MCF 10A (cell line): ENCODE measurements at places on chromosomes 13 and 19. TPM values are rescaled to one million over a fixed set of nuclear protein-coding genes. Genes with fewer than 3 reads are reported as not detected.

Gene LAIR1
- not detected in 2 replicates for total RNA-seq

Gene ANGPTL4
- total RNA-seq = 12.6 and 32.8 TPM in 2 replicates

Gene ZNF527
- 4.3 and 5.0 TPM in 2 replicates for total RNA-seq

Gene SLC25A30
- 10.5 and 11.9 TPM in 2 replicates for total RNA-seq

- DNase-seq = peak; percentile 45
These were observed 862.1 kb upstream of the MIR17HG start for GRCh38 chr13:90485436-90485835.

DNA sequence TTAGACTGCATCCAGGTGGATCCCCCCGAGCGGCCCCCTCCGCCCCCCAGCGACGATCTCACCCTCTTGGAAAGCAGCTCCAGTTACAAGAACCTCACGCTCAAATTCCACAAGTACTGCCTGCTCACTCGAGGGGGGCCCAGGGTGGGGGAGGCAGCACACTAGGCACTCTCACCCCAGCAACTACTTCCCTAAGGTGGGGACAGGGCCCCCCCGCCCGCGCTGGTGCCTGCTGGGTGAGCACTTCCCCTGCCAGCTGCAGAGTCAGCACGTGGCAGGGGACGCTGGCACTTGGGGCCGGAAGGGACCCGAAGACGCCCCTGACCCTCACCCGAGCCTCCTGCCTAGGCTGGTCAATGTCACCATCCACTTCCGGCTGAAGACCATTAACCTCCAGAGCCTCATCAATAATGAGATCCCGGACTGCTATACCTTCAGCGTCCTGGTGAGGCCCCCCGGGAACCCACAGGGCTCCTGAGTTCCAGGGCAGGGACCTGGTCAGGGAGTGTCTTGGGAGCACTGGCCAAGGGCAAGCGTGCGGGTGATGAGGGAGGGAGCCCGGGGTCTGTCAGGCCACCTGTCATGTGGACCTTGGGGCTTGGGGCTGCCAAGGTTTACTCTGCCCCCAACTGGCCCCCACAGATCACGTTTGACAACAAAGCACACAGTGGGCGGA is 5.2 kb downstream of the MCOLN1 start:
- no peak for DNase-seq

- DNase-seq = no peak
These were observed 4.1 kb downstream of the KATNAL1 start for GRCh38 chr13:30303269-30303668.

GRCh38 chr19:18021121-18021755 is 13.3 kb downstream of the ARRDC2 start:
- DNase-seq = peak; percentile 93

DNA sequence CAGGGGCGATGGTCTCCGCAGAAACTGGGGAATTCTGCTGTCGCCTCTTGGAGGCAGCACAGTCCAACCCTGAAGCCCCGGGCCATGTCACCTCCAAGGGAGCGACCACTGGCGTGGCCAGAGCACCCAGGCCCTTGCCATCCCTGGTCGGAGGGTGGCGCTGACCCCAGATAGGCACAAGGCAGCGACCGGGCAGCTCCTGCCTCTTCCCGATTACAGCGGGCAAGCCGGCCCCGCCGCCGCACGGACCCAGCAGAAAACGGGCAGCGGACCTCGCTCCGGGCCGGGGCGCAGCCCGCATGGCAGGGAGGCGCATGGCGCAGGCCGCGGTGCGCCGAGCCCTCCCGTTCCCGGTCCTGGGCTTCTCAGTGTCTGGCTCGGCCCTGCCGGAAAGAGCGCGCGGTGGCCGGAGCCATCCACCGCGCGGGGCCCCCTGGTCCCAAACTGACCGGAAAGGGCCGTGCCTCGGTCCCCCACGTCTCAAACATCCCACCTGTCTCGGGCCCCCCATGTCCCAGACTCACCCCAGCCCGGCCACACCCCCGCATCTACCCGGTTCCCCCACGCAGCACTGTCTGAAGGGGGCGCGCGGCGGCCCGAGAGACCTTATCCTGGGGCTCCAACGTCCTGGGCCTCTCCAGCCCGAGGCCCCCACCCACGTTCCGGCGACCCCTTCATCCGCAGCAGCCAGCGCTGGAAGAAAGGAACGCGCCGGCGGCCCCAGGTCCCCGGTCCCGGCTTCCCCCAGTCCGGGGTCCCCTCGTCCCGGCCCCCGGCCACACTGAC is 727 bp downstream of the CERS1 start:
- peak; percentile 44 for DNase-seq

DNA sequence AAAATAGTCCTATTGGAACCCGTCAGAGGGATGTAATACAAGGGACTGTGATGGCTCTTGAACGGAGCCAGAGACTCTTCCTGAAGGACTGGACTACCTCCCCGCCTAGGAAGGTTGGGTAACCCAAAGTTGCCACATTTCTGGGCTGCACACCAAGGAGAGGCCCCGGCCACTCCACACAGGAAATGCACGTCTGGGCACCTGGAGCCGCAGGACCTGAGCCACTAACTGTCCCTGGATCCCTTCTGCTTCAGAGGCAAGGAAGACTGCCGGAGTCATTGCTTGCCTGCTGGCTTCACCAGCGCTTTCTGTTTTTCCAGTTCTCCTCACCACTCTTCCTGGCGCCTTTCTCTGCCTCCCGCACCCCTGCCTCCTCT is 1.2 kb upstream of the FLT1 start:
- peak; percentile 30 for DNase-seq
